Fibroblast of lung (primary cell): ENCODE measurements at places on chromosomes 4 and X. TPM values are rescaled to one million over a fixed set of nuclear protein-coding genes. Genes with fewer than 3 reads are reported as not detected.

- no peaks in the 10 kb centered on the region for H3K27me3 ChIP-seq
- H3K4me1 ChIP-seq: no peaks in the 10 kb centered on the region
- no peak overlapping the region for H3K4me3 ChIP-seq
- DNase-seq: no peak
- no peak overlapping the region for H3K27ac ChIP-seq
- H3K36me3 ChIP-seq: no peaks in the 10 kb centered on the region
Measured at GRCh38 chrX:123358457-123358856, 174.4 kb downstream of the GRIA3 start.

- H3K27ac ChIP-seq: no peak overlapping the region
- no peaks in the 10 kb centered on the region for H3K4me1 ChIP-seq
- H3K4me3 ChIP-seq: no peak overlapping the region
- peaks cover 23% of the 10 kb centered on the region for H3K27me3 ChIP-seq
- peak; percentile 41 for DNase-seq
Measured at GRCh38 chr4:76896614-76897535, 1.1 kb downstream of the SOWAHB start.

Gene NLRP2B
- under 0.01 TPM in 1 of 2 replicates, not detected in the other for total RNA-seq

Gene PCDH7
- total RNA-seq: 2.3 and 9.0 TPM in 2 replicates

Gene REPS2
- 0.50 and 0.77 TPM in 2 replicates for total RNA-seq

- no peak for DNase-seq
- no peaks in the 10 kb centered on the region for H3K36me3 ChIP-seq
- H3K4me3 ChIP-seq: no peak overlapping the region
- no peak overlapping the region for H3K27ac ChIP-seq
- no peaks in the 10 kb centered on the region for H3K27me3 ChIP-seq
Measured at GRCh38 chrX:14675500-14675899, 146.2 kb downstream of the GLRA2 start.

Gene RNF212
- 0.66 and 2.6 TPM in 2 replicates for total RNA-seq

DNA sequence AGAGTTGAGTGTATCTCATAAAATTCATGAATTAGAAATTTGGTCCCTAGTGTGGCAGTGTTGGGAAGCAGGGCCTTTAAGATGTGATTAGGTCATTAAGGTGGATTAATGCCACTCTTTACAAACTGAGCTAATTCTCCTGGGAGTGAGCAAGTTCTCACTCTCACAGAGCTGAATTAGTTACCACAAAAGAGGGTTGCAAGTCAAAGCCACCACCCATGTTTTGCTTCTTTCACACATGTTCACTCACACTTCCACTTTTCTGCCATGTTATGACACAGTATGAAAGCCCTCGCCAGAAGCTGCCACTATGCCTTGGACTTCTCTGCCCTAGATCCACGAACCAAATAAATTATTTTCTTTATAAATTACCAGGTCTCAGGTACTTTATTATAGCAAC is 332.1 kb downstream of the ARAP2 start:
- no peaks in the 10 kb centered on the region for H3K27me3 ChIP-seq
- H3K36me3 ChIP-seq: no peaks in the 10 kb centered on the region

GRCh38 chr4:101355246-101355645 is 7.9 kb upstream of the PPP3CA start:
- no peaks in the 10 kb centered on the region for H3K27me3 ChIP-seq
- peaks cover 15% of the 10 kb centered on the region for H3K4me1 ChIP-seq

Gene HSFX4
- not detected in 2 replicates for total RNA-seq

Gene CPE
- 51.7 and 63.2 TPM in 2 replicates for total RNA-seq

DNA sequence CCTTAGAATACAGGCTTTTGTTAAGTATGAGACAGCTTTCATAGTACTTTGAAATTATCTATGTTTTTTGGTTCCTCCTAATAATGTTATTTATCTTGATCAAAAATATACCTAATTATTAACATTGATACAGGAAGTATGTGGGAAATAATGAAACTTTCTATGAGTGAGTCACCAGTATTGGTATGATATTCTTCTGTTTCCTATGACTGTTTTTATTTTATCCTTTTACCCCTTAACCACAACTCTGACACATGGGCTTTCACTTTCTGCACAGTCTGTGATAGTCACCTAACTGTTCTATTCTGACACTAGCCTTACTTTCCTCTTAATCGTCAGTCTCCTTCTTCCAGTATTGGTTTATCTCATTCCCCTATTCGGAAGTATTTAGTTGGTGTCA is 4.7 kb downstream of the THAP9 start:
- H3K27me3 ChIP-seq: no peaks in the 10 kb centered on the region
- no peak overlapping the region for H3K4me3 ChIP-seq
- no peaks in the 10 kb centered on the region for H3K36me3 ChIP-seq
